Neural progenitor cell (in vitro differentiated cells): ENCODE measurements at places on chromosomes 2 and 18.

DNA sequence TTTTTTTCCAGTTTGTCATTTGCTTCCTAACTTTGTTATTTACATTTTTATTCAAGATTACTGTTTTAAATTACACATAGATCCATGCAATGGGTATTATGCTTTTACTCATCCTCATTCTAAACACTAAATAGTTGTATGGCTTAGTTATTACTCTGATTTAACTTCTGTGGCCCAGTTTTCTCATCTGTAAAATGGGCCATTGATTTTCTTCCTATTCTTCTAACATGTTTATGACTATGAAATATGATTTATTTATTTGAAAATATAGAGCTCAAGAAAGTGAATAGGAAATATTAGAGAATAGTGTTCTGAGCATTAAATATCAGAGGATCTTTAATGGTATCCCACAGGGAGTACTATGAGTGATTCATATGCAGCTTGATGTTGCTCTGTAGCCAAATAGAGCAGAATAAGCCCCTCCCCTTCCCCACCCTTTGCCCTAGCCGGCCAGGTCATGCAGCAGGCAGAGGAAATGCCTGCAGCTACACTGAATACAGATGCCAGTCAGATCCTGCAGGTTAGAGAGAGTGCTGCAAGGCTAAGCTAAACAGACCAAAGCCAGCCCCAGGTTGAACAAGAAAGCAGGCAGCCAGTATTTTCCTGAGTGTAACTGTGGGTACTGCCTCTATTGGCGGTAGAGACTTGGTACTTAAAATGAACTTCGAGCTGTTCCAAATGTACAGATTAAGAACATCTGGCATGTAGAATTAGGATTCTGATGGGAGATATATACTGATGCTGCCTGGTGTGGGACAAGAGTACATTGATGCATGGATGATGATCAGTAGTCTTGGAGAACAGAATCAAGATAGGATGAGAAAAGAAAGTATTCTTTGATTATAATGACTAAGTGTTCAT is 11.7 kb upstream of the ACYP2 start:
- DNase-seq = peak; percentile 33

DNA sequence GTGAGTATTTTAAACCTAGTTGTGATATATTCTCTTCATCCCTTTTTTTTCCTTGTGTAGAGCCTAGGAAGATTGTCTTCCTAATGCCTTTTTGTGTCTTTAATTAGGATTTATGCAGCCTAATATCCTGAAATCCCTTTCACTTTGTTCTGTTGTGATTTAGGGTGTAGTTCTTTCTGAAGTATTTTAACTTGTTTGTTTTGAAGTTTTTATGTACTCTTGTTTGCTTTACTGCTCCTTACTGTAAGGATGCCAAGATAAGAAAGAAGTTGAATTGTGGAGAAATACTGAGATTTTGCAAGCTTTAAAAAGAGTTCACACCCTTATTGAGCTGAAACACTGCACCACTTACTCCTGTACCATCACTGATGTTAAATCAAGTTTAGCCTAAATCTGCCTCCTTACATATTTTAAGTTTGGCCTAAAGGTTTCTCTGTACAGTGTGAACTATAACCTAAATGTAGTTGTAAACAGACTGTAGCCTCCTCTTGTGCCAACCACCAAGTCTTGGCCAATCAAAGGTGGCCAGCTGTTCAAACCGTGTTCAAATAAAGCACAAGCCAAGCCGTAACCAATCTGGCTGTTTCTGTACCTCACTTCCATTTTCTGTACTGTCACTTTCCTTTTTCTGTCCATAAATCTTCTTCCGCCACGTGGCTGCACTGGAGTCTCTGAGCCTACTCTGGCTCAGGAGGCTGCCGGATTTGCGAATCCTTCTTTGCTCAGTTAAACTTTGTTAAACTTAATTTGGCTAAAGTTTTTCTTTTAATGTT is 17.7 kb upstream of the ACOXL start:
- DNase-seq = no peak

- DNase-seq = no peak
Observed at GRCh38 chr2:187978356-187978755, 313.3 kb upstream of the GULP1 start.

DNA sequence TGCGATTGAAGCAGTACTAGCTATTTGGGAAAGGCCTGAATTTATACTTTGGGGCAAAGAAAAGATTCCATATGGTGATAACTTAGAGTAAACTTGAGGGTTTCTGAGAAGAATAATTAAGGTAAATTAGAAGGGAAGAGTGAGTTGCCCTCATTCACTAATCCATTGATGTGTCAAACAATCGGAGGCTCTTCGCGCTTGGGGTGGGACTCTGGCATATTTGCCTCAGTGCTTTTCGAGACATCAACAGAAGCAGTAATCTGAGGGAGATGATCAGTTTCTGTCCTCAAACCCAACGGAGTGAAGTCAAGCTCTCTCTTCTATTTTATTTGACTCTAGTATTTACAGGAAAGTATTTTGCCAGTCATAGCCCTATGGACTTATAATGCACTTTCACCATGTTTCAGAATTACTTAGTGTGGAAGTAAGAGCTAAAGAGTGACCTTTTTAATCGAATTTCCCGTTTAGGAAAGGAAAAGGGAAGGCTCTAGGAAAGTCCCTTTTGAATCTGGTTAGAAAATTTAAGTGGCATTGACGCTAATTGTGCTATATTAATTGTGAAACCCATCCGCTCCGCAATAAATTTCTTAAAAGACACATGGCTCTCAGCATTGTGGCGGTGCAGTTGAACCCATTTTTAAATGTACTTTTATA is 1.3 kb downstream of the RAB10 start:
- DNase-seq = peak; percentile 53

GRCh38 chr2:63651356-63651755 is 62.6 kb downstream of the MDH1 start:
- no peak for DNase-seq

DNA sequence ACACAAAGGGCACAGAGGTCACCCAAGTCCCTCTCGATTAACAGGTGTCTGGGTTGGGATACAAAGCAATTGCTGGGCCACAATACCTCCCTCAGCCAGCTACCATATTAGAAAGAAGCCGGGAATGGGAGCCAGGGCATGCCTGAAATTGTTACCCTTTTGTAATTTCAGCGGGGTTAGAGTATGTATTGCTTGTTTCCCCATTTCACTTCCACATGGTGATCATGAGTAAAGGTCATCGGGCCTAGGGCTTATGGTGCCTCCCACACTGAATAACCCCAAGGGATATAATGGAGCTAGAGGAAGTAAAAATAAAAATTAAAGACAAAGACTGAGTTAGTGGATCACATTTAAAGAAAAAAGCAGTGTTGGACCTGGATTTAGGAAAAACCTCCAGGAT is 437.2 kb upstream of the KLHL29 start:
- no peak for DNase-seq

GRCh38 chr18:54069729-54070128 is 154.7 kb downstream of the MBD2 start:
- no peak for DNase-seq

- DNase-seq = no peak
Observed at GRCh38 chr2:71615767-71616730, 162.7 kb downstream of the DYSF start.
